Neuronal stem cell (in vitro differentiated cells): ENCODE measurements at places on chromosomes 1 and 21.
A peak's percentile ranks its signal among the peaks of the same experiment; 100 is the strongest.

- H3K27me3 ChIP-seq: no peaks in the 10 kb centered on the region
- H3K4me3 ChIP-seq: no peak overlapping the region
- DNase-seq: no peak
- no peak overlapping the region for H3K27ac ChIP-seq
Measured at GRCh38 chr1:78387871-78388270, 102.9 kb upstream of the PTGFR start.

- H3K4me1 ChIP-seq: peaks cover 6% of the 10 kb centered on the region
- DNase-seq: no peak
- H3K4me3 ChIP-seq: no peak overlapping the region
- H3K27me3 ChIP-seq: peaks cover 19% of the 10 kb centered on the region
- H3K36me3 ChIP-seq: no peaks in the 10 kb centered on the region
Measured at GRCh38 chr1:18805150-18805879, 54.1 kb downstream of the TAS1R2 start.

- no peak for DNase-seq
- no peak overlapping the region for H3K4me3 ChIP-seq
- no peaks in the 10 kb centered on the region for H3K4me1 ChIP-seq
Measured at GRCh38 chr21:35868005-35868868, 192.1 kb downstream of the SETD4 start.

GRCh38 chr1:72282271-72283021 lies at the start of gene NEGR1:
NEGR1 (minus strand) TSS chr1:72282539.
- H3K27me3 ChIP-seq: no peaks in the 10 kb centered on the region
- H3K27ac ChIP-seq: peak within 1 kb of the TSS; percentile 96
- no peaks in the 10 kb centered on the region for H3K36me3 ChIP-seq
- DNase-seq: peak; percentile 86

GRCh38 chr1:215682232-215682631 lies 115.1 kb downstream of the KCTD3 start:
- H3K27ac ChIP-seq: no peak overlapping the region
- H3K4me3 ChIP-seq: no peak overlapping the region
- H3K36me3 ChIP-seq: no peaks in the 10 kb centered on the region
- no peaks in the 10 kb centered on the region for H3K27me3 ChIP-seq

DNA sequence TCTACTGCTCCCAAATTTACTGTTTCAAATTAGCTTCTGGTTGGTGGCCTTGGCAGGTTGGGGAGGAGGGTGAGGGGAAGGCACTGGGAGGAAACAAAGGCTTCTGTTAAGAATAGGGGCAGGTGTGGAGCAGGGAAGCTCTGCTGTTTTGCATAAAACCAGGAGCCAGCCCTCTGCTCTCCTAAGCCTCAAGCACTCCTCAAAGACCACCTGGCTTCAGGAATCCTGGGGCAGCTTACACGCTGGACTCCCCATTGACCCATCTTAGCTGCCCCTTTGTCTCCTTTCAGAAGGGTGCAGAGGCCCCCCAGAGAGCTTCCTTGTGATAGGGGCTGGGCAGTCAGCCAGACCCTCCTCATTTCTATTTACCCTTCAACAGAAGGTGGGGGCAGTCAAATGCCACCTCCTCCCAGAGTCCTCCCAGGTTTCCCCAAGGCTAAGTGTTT lies 11.5 kb upstream of the DHRS3 start:
- no peak for DNase-seq
- H3K27me3 ChIP-seq: no peaks in the 10 kb centered on the region
- H3K4me1 ChIP-seq: peaks cover 5% of the 10 kb centered on the region
- H3K27ac ChIP-seq: no peak overlapping the region
- no peaks in the 10 kb centered on the region for H3K36me3 ChIP-seq
- H3K4me3 ChIP-seq: no peak overlapping the region

- no peak for DNase-seq
- no peak overlapping the region for H3K4me3 ChIP-seq
- no peak overlapping the region for H3K27ac ChIP-seq
- H3K4me1 ChIP-seq: no peaks in the 10 kb centered on the region
- H3K27me3 ChIP-seq: no peaks in the 10 kb centered on the region
Measured at GRCh38 chr1:7315316-7315715, 455.8 kb upstream of the VAMP3 start.
